ENCODE measurements at places on chromosomes 4 and X. TPM values are rescaled to one million over a fixed set of nuclear protein-coding genes. Genes with fewer than 3 reads are reported as not detected.

SSX2 gene
- not detected for total RNA-seq

PPEF1 gene
- total RNA-seq: 0.95 TPM

XAGE2 gene
- not detected for total RNA-seq

CXCL13 gene
- total RNA-seq: 1.7 TPM

COX7B2 gene
- not detected for total RNA-seq

FOXR2 gene
- not detected for total RNA-seq

GLRA3 gene
- 0.16 TPM for total RNA-seq

PABPC5 gene
- 11.9 TPM for total RNA-seq

SPANXN4 gene
- total RNA-seq: not detected

EREG gene
- total RNA-seq: 0.16 TPM

ITGB1BP2 gene
- total RNA-seq: 19.6 TPM

LRCH2 gene
- 30.6 TPM for total RNA-seq

OCRL gene
- 23.4 TPM for total RNA-seq

ZNF141 gene
- 84.8 TPM for total RNA-seq

DRP2 gene
- 2.7 TPM for total RNA-seq

KLHL13 gene
- total RNA-seq: 85.8 TPM

ENPP6 gene
- 1.9 TPM for total RNA-seq

F8 gene
- total RNA-seq: 10.1 TPM

CSAG1 gene
- not detected for total RNA-seq

P2RY4 gene
- 0.74 TPM for total RNA-seq

All from urinary bladder (tissue), 4 donors.